ENCODE measurements at places on chromosomes 2 and 18. TPM values are rescaled to one million over a fixed set of nuclear protein-coding genes. Genes with fewer than 3 reads are reported as not detected.

Gene SCN9A
- polyA plus RNA-seq, result 3.5 TPM

Gene YES1
- 45.3 TPM for polyA plus RNA-seq

Gene RNF152
- polyA plus RNA-seq, result 5.2 TPM

Gene IL36A
- not detected for polyA plus RNA-seq

- DNase-seq, result peak; percentile 17
Observed at GRCh38 chr18:41378598-41378997, 576.4 kb upstream of the PIK3C3 start.

DNA sequence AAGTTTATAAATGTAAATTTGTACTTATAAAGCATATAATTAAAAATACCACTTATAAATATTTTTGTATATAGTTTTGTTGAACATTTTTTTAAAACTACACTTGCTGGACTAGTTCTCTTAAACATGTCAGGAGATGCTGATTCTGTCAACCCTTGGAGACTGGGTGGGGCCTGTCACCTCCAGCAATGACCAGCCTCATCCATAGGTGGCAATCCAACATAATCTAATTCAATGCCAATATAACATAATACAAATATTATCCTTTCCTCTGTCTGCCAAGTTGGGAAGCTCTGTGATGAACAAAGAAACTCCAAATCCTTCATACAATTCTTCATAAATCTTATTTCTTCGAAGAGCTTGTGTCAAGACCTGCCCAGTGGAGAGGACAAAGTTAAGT lies 140.4 kb downstream of the RBMS1 start:
- no peak for DNase-seq

- no peak for DNase-seq
Observed at GRCh38 chr2:10303181-10303693, 533 bp downstream of the HPCAL1 start.

- no peak for DNase-seq
Observed at GRCh38 chr2:30385327-30385726, 61.7 kb upstream of the LCLAT1 start.

DNA sequence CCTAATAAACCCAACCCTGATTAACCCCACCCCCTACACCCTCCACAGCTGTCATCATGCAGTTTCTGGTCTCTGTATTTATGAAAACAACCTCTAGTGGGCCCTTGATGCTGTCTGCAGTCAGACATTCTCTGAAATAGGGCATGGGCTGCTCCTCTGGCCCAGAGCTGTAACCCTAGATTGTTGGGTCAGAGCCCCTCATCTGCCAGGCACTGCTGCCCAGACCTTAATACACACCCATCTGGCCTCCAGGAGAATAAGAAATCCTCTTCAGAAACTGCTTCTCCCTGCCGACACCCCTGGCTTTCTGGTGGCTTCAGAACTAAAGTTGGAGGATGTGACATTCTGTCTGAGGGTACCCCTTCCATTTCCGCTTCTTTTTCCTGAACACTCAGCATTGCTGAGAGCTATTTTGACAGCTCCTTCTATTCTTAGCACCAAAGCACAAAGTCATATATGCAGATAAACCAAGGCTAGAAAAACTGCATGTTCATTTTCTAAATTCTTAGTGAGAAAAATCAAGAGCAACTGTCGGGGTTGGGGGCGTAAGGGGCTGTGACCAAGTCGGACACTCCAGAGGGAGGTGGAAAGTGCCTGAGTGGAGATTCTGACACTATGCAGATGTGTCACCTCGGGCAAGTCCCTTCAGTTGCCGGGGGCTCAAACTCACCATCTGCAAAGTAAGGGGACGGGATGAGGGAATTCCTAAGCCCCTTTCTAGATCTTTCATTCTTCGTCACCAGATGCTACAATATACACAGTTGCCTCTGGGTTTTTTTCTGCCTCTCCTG lies 28.7 kb downstream of the SRSF7 start:
- DNase-seq, result no peak

- no peak for DNase-seq
Observed at GRCh38 chr18:67845035-67845434, 328.5 kb upstream of the DSEL start.

GRCh38 chr2:217186668-217187159 lies 326.9 kb upstream of the TNP1 start:
- peak; percentile 92 for DNase-seq

GRCh38 chr2:44200011-44200410 lies 31.3 kb downstream of the PPM1B start:
- no peak for DNase-seq
